Stimulated activated CD4-positive, alpha-beta T cell treated with anti-CD3 and anti-CD28 coated beads, Interleukin-4, amount 100 ng/mL, for 24 hours (primary cell): ENCODE measurements at places on chromosomes 5 and 9.

DNA sequence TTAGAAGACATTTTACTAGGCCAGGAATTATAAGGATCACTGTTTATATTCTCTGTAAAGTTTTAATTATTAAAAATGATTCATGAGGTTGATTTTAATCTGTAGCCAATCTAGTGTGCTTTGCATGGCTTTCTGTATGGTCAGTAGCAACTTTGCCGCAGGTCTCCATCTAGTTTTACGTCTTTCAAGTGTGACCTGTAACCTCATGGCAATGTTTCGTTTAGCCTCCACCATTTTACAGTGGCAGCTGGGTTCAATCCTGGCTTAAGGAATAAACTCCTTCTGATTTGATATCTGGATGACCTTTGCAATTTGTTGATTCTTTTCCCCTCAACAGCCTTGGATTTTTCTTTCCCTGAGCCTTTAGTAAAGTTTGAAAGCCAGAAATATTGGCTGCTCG is 434.5 kb upstream of the CDH9 start:
- no peak for DNase-seq

DNA sequence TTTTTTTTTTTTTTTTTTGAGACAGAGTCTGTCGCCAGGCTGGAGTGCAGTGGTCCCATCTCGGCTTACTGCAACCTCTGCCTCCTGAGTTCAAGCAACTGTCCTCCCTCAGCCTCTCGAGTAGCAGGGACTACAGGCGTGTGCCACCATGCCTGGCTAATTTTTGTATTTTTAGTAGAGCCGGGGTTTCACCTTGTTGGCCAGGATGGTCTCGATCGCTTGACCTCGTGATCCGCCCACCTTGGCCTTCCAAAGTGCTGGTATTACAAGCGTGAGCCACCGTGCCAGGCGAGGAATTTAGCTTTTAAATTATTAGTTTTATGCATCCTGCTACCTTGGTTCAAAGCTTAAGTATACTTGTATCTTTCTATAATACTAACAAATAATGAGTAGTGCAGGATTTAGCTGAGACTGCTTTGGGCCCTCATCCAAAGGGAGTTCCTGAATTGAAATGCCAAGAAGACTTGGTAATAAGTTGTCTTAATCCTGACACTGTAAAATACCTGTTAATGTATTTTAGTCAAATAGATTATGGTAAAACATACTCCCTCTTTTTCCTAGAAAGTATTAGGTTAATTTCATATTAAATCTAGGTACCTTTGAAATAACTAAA is 5.0 kb downstream of the CDC42SE2 start:
- DNase-seq = no peak

GRCh38 chr5:81778642-81779041 is 27.7 kb upstream of the SSBP2 start:
- no peak for DNase-seq

DNA sequence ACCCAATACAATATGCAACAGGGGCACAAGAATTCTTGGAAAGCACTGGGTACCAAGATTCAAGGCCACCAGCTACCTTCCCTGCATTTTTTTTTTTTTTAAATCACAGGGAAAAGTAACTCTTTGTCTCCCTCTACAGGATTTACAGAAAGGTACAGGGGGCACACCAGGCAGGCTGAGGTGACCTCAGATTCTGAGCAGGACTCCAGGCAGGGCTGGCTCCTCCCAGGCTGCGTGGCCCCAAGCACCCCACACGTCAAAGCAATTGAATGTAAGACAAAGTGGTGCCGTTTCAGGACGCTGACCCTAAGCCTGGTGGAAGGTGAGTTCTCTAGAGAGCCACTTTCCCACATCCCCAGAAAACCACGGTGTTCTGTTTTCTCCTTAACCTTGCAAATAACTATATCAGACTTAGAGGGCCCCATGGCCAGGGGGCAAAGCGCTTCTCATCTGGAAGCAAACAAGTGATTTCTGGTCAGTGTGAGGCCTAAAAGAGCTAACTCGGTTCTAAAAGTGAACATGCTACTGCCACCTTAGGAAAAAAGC is 222.6 kb downstream of the ROR2 start:
- peak; percentile 33 for DNase-seq

DNA sequence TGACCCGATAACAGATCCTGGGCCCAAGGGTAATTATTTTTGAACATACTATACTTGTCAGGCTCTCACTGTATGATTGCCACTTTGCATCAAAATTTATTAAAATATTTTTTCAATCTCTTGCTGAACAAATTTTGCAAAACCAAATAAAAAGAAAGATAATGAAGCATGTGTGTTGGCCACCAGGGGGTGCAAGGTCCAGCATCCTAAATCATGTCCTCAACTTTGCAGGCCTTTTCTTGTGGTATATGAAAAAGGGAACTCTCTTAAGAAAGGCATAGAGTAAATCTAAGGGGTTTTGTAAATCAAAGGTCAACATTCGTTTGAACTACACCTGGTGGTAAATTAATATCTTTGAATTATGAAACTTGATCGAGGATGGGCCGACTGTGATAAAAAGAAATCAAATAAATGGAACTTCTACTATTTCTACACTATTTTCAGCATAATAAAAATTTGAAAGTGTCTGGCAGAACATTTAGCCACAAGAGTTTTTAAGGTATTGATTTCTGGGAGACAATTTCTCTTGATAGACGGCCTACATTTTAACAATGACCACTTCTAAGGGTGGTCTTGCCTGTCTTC is 676.5 kb downstream of the DMRTA1 start:
- no peak for DNase-seq
